Naive thymus-derived CD8-positive, alpha-beta T cell (primary cell): ENCODE measurements at places on chromosomes 12 and 14. TPM values are rescaled to one million over a fixed set of nuclear protein-coding genes. Genes with fewer than 3 reads are reported as not detected.

STAT6 gene
- total RNA-seq = 316 TPM

STON2 gene
- not detected for total RNA-seq

SLC6A15 gene
- not detected for total RNA-seq

BMP4 gene
- 0.44 TPM for total RNA-seq

B4GALNT1 gene
- total RNA-seq = 0.30 TPM

RNF212B gene
- total RNA-seq = not detected

KRT3 gene
- not detected for total RNA-seq
